CD4-positive, alpha-beta T cell treated with Interferon alpha-2 for 1 hour (primary cell): ENCODE measurements at places on chromosomes 6 and 20.

DNA sequence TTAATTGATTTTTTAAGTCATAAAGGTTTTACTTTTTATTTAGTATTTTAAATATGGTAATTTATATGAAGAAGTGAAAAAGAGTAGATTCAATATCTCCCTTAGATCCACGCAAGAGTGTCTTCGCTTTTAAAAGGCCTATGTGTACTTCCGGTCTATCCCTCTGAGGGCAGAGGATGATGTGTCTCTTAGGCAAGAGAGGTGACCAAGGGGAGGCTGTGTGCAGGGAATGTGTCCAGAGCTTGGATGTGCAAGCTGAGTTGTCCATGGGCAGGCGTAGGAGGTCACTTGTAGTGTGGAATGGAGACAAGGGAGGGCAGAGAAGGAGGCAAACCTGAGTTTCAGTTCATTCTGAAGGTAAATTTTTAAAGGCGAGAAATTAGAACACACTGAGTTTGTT is 113.9 kb downstream of the CRYBG1 start:
- DNase-seq = no peak

- no peak for DNase-seq
Measured at GRCh38 chr6:147223736-147224135, 19.5 kb downstream of the STXBP5 start.

DNA sequence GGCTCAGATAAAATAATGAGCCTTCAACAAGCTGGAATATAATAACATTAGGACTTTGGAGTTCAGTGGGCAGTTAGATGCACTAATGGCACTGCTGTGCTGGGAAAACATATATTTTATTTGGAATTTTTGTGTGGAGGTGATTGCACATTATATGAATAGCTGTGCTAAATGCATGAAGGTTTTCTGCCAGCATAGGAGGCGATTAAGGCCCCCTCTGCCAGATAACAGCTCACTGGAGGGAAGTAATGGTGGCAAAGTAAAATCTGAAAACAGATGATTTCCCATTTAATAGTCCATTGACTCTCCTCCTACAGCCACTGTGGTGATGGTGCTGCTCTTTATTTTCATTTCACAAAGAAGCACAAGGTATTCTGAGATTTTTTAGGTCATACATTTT is 326.0 kb downstream of the GRIK2 start:
- no peak for DNase-seq

DNA sequence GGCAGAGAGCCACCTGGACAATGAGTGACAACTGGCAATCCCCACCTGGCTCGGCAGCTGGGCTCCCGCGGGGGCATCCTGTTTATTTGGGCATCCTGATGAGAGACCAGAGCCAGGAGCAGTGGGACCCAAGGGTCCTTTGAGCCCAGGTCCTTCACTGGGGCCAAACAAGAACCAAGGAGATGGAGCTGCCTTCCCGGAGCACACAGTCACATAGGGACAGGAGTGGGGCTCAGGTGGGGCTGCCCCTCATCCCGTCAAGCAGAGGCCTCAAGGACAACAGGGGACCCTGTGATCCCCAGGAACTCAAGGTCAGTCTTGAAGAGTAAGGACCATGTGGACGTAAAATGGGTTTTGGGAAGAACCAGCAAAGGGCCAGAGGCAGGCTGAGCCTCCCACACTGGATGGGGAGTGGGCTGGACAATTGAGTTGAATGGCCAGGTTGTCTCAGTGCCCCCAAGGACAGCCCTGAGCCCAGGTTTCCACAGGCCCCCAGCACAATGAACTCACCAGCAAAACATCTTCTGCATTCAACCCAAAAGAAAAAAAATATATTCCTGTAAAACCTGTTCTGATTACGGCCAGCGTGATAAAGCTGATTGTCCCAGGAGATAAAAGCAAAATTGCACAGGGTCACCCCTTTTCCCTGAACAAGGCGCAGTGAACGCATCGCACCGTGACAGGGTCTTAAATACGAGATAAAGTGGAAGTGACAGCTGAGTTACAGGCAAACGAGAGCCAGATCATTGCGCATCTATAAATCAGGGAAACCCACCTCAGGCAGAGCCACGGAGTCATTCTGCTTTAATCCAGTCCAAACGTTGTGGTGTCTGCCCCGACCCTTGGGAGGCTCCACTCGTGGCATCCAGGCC is 86.2 kb downstream of the ANKRD60 start:
- DNase-seq = no peak

DNA sequence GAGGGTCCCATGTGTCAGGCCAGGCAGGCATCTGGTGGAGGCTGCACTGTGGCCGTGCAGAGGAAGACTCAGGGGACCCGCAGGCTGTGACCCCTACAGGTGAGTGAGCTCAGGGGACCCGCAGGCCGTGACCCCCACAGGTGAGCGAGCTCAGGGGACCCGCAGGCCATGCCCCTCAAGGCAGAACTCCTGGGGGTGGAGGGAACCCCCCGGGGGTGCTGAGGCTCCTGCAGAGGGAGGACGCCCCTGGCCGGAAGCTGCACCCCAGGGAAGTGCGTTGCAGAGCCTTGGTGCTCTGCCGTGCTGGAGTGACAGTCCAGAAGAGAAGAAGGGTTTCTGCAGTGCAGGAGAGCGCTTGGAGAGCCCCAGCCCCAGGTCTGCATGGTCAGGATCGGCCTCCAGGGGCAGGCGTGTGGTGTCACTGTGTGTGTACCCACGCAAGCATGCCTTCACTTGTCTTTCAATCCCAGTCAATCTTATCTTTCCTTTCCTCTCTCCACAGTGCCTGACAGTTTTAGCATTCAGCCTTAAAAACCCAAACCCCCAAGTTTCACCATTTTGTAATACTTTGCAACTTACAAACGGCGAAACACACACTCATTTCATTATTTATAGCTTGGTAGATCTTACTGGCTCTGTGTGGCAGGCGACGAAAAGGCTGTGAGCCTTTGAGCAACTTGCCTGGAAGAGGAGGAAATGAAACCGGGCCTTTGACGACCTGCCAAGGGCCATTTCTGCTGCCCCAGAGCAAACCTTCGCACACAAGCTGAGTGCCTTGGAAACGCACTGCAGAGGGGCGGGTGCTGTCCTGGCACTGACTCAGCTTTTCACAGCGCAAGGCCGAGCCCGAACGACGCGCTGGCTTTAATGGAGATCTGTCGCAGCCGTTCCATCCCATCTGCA is 101.4 kb upstream of the AGPAT4 start:
- no peak for DNase-seq

GRCh38 chr6:139863964-139864363 is 489.5 kb upstream of the CITED2 start:
- no peak for DNase-seq

DNA sequence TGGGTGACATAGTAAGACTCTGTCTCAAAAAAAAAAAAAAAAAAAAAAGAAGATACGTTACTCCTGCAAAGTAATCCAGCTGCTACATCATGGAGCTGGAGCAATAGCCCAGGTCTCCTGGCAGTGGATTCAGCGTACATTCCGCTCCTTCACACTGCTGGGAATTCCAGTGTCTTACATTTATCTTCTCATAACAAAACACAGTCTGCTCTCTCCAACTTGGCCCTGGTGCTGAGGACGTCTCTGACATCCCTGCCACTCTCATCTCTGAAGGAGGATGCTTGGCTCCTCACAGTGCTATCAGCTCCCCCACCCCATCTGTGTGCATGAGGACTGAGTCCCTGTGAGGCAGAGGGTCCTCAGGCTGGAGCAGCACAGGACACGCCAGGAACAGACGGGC is 529.8 kb downstream of the CD83 start:
- DNase-seq = no peak

DNA sequence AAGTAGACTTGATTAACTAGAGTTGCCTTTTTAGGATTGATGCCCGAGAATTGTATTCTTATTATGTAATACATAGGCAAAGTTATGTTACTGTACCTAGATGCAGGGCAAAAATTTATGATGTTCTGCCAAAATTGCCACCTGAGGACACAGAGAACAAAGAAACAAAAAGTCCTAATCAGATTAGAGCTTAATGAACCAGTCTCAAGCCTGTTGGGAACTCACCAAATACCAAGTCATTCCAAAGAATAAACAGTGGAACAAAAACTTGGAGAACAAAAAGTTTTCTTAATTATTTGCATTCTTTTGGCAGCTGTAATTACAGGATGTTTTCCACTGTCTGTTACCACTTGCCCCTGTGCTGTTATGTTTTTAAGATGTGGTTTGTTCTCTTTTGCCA is 154.7 kb upstream of the SGK1 start:
- DNase-seq = no peak

DNA sequence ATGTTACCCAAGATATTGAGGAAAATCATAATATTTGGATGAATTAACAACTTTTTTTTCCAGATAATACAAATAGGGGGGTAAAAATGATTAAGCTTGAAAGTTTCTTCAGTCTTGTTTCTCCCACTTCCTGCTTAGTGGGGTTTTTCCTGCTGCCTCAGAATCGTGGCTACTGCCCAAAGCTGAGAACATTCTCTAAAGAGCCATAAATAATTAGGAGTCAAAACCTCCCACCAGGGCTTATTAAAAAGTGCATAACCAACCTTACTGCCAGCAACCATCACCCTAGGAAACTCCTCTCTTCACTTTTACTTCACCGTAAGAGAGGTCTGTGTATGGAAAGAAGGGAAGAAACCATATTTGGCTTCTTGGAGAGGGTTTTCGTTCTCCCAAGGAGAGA is 9.0 kb upstream of the LCA5 start:
- no peak for DNase-seq

DNA sequence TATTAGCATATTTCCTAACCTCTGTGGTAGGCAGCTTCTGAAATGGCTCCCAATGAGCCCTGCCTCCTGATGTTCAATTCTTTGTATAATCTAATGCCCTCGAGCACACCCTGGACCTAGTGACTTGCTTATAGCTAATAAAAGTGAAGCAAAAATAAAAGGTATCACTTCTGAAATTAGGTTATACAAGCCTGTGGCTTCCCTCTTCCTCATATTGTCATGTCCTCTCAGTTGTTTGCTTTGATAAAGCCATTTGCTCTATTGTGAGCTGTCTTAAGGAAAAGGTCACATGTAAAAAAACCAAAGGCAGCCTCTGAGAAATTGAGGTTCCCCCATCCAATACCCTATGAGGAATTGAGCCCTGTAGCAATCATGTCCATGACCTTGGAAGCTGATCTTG is 442.1 kb upstream of the ADGRB3 start:
- DNase-seq = no peak

DNA sequence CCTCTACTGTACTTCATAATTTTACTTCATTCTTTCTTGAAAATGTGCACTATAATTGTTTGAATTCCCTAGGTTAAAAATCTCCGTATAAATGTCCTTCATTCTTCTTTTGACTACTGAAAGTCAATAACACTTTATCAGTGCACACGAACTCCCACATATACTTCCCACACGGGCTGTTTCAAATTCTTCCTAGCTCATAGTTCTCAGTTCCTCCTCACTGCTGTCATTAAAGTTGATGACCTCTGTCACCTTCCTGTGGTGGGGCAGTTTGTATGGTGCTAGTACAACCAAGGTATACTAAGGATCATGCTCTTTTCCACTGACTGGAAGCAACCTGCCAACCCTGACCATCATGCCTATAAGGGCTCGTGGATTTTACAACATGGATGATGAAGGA is 40.0 kb upstream of the CD2AP start:
- no peak for DNase-seq

GRCh38 chr20:60038400-60039008 is 80.3 kb downstream of the CDH26 start:
- no peak for DNase-seq

DNA sequence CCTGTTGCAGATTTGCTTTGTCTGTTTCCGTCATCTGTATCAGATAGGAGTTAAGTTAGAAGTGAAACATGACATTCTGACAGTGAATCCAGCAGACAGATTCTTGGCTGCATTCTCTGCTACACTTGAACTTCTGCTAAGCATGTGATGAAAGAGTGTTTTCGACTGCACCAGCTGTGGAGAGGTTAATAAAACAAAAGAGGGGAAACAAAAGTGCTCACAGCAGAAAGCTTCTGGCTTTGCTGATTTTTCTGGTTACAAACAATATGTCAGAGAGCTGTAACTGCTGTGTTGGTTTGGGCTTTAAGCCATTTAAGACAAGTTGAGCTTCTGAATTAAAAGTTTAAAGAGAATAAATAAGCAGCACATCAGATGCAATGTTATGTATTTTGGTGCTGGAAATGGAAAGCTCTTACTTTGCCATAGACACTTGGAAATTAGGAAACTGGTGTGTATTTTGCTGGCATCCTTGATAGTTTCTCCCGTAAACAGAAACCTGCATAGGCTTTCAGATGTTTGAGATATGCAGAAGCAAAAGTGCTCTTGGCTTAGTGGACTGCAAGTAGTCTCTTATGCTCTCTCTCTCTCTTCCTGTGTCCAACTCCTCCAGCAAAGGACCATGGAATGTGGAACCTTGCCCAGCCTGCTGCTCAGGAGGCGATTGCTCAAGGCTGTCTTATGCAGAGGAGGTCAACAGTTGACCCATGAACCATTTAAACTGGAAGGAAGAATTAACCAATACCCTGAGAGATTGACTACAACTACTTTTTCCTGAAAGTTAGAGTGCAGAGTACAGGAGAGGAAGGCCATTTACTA is 104.9 kb downstream of the RPS12 start:
- DNase-seq = no peak
